ENCODE measurements at places on chromosomes 12 and 14.
A peak's percentile ranks its signal among the peaks of the same experiment; 100 is the strongest.

- no peak for DNase-seq
These were observed 11.2 kb downstream of the POLE start for GRCh38 chr12:132675757-132676432.

- DNase-seq = no peak
These were observed 53.5 kb downstream of the IRF2BPL start for GRCh38 chr14:76975051-76975450.

GRCh38 chr14:76917745-76918255, 91.6 kb downstream of the LRRC74A start:
- DNase-seq = no peak

GRCh38 chr14:90985601-90986242, 74.7 kb downstream of the RPS6KA5 start:
- no peak for DNase-seq

DNA sequence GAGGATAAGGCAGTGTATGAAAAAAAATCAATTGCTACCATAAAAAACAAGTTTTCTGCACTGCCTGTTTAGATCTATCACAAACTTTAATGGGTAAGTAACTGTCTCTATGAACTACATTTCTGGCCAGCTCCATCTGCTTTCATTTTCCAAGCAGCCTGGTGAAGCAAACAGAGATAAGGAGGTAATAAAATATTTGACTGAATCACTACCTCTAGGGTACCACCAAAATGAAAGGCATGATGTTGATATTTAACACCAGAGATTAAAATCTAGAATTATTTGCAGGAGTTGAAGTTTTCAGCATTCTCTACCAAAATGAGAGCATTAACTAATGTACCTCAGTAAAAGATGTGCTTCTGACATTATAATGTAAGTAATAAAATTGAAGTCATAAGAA, 863.5 kb upstream of the MGAT4C start:
- no peak for DNase-seq

- no peak for DNase-seq
These were observed 158.0 kb downstream of the PIK3C2G start for GRCh38 chr12:18419311-18419710.

DNA sequence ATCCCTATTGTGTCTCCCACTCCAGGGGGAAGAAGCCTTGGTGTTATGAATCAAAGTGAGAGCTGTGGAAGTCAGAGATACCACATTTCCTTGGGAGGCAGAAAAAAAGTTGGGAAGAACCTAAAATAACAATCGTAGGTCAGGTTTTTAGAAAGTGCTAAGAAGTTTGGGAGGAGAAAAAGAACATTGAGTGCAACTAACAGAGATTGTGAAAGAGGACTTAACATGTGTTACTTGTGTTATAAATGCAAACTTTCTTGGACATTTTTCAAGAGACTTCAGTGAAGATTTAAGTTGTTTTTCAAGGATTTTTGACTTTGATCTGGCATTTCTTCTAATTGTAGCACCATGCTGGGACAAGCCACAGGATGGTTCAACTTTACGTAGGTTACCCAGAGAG, 7.8 kb upstream of the ERP27 start:
- DNase-seq = no peak

DNA sequence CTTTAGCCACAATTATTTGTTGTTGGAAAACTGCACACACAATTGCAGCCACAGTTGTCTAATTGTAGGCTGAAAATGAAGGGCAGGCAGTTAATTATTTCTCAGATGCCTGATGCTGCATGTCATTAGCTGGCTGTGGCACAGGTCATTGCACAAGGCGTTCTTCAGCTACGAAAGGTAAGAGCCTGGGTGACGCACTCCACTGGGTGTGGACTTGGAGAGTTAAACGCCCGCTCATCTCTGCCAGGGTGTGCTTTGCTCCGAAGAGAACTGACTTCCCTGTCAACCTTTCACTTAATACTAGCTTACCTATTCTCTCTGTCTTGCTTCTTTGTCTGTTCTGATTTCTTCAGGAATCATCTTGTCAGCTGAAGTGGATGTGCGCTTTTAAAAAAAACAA, 91.4 kb upstream of the CPM start:
- no peak for DNase-seq

- DNase-seq = no peak
These were observed 94.1 kb upstream of the BMP4 start for GRCh38 chr14:54050759-54051158.

- no peak for DNase-seq
These were observed 76.5 kb downstream of the FBXL14 start for GRCh38 chr12:1517734-1518525.

DNA sequence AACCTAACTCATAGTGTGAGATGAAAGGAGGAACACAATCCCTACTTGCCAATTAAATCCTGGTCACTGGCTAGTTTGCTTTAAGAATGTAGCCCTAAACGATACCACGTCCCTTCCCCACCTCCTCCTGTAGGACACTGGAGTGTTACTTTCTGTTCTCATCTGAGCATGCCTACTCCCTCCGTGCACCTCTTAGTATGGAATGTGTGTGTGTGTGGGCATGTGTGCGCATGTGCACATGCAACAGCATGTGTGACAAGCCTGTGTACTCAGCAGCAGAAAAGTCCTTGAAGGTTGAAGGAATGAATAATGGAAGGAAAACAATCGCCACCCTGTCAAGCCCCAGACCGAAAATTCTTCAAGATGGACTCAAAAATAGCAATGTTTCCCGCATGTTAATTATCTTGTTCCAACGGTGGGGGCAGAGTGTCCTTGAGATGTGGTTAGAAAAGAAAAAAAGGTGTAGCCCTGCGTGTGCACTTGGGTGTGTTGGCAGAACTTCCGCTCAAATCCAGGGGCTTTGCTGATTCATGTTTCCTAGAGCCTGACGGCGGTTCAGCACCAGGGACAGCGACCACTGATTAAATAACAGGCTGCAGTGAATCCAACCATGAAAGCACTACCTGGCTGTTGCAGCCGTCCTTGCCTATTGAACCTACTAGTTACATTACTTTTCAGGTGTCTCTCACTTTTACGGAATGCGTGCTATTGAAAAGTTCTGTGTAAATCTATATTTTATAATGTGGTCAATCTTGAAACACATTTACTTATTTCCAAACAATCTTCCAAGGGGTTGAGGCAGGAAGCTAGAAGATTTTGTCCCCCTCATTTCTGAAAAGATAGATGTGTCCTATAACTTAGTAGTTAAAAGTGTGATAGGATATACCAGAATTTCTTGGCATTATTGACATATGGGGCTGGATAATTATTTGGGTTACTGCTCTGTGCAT, 79.8 kb downstream of the SRRM4 start:
- peak; percentile 38 for DNase-seq

- DNase-seq = no peak
These were observed 10.1 kb downstream of the RNASE6 start for GRCh38 chr14:20791187-20791586.

DNA sequence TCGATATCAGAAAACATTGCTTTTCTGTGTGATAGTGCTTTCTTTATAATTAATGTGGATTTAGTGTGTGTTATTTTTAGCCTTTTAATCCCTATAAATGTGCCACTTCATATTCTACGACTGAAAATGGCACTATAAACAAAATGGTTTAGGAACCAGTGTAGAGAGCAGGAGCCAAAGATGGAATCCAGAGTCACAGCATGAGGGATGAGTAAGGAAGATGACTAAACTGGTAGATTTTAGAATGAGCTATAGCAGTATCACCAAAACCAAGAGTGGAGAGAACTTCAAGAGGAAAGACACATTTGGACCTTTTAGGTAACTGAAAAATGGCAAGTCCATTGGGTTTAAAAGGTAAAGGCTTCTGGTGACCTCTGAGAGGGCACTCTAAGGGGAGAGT, 887.2 kb downstream of the NRXN3 start:
- no peak for DNase-seq

DNA sequence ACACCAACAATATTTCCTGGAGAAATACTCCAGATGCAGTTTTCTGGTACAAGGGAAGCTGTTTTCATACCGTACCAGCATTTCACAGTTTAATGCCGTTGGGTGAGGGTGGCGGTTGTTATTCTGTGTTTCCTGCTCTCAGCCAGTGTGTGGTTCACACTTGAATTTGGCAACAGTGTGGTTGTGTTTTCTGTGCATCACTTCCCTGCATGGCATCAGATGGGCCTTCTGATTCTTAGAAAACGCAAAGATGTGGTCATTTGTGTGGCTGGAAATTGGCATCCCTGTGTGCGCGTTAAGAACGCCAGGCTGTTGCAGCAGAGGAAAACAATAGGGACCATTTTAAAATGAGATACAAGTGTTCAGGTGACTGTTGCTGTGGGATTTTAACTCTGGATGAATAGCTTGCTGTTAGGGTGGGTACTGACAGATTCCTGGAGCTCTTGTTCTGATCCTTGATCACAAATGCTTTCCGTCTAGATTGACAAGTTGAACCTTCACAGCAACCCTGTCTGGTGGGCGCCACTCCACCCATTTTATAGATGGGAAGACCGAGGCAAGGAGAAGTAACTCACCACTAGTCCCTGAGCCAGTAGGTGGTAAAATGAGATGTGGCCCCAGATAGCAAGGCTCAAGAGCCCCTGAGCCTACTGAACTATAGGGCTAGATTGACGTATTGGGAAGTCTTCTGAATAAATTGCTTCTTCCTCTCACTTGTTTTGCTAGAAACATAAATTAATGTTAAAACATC, 231.2 kb downstream of the CHST11 start:
- no peak for DNase-seq

DNA sequence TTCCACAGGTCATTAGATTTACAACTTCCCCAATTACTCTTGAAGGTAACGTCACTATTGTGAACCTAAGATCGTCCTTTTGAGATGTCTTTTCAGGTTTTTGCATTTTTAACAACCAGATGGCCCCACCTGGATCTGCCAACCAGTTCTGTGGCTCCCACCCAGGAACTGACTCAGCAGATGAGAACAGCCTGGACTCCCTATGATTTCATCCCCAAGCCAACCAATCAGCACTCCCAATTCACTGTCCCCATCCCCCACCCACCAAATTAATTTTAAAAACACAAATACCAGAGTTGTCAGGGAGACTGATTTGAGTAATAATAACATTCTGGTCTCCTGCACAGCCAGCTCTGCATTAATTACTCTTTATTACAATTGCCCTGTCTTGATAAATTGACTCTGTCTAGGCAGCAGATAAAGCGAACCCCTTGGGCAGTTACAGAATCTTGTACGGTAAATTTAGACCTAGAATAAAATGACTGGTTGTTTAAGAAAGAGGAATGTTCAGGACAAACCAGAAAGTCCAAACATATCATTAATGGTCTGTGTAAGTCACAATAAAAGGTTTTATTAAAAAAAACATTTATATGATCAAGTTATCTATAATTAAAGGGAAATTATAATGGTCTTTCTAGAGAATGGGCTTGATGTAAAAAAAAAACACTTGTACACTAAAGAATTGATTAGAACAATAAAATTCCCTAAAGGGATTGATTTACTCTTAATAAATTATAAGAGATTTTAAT, 55.8 kb downstream of the COX16 start:
- DNase-seq = no peak

- DNase-seq = no peak
These were observed 6.8 kb downstream of the ENDOU start for GRCh38 chr12:47718531-47718930.

- DNase-seq = no peak
These were observed 3.1 kb upstream of the CDCA4 start for GRCh38 chr14:105023791-105024480.

GRCh38 chr12:18135509-18135908, 45.5 kb upstream of the RERGL start:
- DNase-seq = no peak

DNA sequence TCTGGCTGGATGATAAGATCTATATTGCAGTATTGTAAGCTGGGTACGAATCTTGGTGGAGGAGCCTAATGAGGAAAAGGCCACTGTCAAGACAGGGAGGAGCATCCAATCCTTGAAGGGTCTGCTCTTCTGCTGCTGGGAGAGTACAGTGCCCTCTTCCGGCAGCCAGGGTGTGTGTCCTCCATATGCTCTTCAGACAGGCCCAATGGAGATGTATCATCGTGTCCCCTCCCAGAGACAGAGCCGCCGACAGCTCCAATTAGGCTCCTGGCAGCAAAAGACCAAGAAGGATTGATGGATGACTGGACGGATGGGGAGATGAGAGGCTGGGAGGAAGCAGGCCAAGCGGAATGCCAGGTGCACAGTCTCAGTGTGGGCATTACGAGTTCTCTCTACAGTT, 51.6 kb upstream of the PIWIL1 start:
- no peak for DNase-seq

- DNase-seq = no peak
These were observed 2.4 kb downstream of the E2F7 start for GRCh38 chr12:77062846-77063461.

GRCh38 chr12:26580619-26581018, 252.4 kb downstream of the ITPR2 start:
- no peak for DNase-seq

DNA sequence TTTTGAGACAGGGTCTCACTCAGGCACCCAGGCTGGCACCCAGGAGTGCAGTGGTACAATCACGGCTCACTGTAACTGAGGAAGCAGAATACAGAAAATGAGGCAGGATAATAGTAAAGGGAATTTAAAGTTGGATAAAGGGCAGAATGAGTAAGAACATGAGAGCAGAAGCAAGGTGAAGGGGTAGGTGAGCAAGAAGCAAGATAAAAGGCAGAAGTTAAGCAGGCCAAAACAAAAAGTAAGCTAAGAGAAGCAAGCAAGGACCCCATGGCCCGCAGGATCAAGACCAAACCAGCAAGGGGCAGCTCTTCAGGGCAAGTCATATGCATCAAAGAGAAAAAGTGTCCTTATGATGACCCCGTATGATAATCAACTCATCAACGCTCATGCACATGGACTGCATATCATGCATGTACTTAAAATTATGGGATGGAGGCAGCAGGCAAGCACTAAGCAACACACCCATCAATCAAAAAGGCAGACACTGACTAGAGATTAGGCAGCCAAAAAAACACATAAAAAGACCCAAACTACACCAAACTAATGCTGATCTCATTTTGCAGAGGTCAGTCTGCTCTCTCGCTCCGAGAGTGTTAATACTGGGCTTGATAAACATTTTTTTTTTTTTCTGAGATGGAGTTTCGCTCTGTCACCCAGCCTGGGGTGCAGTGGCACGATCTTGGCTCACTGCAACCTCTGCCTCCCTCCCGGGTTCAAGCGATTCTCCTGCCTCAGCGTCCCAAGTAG, 11.6 kb downstream of the TIMELESS start:
- no peak for DNase-seq

GRCh38 chr14:61544448-61545330, 150.6 kb upstream of the HIF1A start:
- DNase-seq = no peak
